Hippocampal formation (tissue), 2 donors: ENCODE measurements at places on chromosomes 4 and X.

DNA sequence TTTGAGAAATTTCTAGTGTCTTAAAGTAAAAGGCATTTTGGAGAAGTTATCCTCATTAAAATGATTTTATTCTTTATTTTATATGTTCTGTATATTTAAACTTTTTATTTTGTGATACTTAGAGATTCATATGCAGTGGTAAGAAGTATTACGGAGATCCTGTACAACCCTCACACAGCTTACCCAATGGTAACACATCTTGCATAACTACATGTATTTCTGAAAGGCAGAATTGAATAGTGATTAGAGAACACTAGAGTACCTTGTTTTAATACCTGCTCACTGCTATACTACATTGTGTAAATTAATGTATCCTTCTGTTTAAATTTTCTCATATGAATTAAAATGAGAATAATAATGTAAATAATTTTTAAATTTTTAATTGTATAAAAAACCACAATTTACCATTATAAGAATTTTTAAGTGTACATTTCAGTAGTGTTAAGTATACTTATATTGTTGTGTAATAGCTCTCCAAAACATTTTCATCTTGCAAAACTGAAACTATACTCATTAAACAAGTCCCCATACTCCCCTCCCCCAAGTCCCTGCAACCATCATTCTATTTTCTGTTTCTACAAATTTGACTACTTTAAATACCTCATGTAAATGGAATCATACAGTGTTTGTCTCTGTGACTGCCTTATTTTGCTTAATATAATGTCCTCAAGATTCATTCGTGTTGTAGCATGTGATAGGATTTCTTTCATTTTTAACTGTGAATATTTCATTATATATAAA lies 45.4 kb downstream of the INTS12 start:
- DNase-seq = no peak

DNA sequence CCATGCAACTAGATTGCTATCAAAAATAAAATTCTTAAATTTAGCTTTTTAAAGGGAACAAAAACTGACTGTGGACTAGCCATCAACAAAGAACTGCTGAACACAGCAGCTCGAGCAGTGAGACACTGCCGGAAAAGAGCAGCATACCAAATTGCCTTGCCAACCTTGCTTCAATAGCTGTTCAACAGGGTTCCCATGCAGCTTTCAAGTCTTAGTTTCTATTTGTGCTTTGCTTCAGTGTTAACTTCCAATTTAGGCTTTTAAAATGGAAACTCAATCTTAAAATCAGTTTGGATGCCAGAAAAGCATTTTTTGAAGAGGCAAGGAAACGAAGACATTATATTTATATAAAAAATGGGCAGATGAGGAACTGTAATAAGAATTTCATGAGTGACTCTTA lies 463.4 kb upstream of the MAGEB18 start:
- DNase-seq = no peak

DNA sequence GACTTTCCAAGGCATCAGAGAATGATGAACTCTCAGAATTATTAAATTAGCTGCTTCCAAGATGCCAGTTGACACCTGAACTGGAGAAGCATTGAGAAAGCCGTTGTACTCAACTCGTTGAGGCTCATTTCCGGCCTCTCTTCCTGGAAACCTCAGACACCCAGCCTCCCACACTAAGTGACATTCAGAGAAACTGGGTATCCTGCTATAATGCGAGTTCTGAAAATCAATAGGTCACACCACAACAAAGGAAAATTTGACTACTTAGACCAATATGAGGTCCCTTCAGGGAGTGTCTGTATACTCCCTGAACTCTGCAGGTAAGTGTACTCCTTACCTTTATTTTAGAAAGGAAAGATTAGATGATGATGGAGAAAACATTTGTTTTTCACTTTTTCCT lies 51.2 kb downstream of the ENPEP start:
- no peak for DNase-seq

DNA sequence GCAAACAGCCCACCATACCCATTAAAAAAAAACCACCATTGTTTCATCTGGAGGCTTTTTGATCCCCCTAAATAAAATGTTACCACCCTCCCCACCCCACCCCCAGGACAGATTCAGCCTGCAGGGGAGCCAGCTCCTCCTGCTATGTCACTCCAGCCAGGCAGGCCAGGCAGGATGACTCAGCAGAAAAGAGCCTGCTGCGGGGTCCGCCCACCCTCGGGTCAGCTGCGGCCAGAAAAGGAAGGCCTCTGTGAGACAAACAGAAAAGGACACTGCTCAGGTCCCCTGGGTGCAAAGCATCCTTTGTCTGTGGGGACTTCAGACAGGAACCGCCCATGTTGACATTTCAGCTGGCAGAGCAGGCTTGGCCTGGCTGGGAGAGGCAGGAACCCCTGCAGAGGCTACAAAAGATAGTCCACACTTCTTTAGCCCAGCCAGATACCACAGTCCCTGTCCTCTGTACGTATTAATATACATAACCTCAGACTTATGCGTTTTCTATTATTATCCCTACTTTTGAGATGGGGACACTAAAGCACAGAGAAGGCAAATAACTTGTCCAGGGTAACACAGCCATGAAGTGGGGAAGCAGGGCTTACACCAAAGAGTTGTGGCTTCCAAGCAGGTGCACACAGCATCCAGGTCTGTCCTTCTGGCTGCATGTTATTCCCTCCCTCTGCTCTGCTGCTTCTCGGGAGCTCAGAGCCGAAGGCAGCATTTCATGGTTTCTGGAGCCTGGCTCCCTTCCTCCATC lies 147.7 kb downstream of the CPEB2 start:
- DNase-seq = peak; percentile 84

DNA sequence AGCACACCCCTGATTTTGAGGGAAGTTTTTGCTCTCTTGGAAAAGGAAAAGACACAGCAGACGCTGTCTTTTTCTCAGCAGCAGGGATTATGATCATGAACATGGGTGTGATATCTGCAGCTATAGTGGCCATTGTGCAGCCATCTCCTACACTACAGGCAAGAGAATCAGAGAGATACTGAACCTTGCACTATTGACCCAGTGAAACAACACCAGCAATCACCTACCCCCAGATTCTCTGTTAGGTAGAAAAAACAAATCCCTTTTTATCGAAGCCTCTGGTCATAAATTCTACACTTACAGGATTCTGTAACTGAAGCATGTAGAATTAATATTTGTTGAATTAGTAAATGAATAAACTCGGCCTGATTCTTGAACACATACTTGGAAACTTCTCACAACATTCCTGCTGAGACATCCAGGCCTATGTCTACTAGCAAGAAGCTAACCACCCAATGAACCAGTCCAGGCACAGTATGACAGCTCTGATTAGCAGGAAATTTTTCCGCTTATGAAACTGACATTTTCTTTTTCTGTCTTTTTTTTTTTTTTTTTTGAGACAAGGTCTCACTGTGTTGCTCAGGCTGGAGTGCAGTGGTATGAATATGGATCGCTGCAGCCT lies 5.0 kb upstream of the AFAP1 start:
- DNase-seq = no peak

DNA sequence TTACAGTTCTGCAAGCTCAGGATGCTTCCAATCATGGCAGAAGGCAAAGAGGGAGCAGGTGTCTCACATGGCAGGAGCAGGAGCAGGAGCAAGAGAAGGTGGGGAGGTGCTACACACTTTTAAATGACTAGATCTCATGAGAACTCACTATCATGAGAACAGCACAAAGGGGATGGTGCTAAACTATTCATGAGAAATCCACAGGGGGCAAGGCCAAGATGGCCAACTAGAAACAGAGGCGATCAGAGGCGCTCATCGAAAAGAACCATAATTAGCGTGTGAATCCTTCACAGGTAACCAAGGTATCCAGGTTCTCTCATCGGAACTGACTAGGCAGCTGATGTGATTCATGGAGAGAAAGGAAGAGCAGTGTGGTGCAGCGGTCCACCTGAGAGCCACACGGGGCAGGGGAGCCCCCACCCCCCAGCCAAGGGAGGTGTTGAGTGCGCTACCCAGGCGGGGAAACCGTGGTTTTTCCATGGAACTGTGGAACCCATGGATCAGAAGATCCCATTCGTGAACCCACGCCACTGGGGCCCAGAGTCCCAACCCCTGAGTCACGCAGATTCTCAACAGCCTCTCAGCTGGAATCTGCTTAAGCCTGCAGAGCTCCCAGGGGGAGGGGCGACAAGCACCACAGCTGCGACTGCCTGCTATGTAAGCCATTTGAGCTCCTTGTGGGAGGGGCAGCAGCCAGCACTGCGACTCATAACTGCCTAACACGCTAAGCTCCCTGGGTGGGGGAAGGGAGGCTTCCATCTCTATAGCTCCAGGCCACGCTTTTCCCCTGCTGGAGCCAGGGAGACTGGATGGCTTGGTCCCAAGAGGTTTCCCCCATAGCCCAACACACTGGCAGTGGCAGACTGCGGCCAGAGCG lies 46.7 kb downstream of the FGF16 start:
- DNase-seq = no peak

DNA sequence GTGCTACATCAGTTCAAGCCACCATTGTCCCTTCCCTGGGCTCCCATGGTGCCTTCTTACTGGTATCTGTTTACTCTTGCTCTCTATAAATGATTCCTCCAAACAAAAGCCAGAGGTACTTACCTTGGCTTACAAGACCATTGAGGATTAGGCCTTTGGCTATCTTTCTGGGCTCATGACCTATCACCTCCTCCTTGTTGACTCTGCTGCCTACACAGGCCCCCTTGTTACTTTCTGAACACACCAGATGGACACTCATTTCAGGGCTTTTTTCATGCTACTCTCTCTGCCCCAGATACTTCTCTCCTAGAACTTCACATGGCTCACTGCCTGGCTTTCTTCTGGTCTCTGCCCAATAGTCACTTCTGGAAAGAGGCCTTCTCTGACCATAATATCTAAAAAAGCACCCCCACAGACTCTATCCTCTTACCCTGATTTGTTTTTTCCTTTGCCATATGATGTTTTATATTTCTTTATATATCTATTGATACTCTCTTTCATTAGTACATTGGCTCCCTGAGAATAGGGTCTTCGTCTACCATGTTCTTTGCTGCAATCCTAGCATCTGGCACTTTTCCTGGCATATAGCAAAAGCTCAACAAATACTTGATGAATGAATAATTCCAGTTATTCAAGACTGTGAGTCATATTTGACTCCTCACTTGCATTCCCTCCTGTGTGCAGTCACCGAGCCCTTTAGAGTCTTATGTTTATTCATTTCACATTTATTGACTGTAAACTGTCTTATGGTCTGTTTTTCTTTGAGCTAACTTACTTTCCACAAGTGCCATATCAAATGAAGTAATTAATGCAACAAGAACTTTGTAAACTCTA lies 27.1 kb upstream of the TAPT1 start:
- DNase-seq = no peak

GRCh38 chrX:142076633-142077032 lies 128.5 kb downstream of the MAGEC2 start:
- no peak for DNase-seq

- no peak for DNase-seq
Observed at GRCh38 chrX:11462136-11462535, 168.9 kb downstream of the AMELX start.

- no peak for DNase-seq
Observed at GRCh38 chr4:7697343-7697742, 242.3 kb downstream of the AFAP1 start.

DNA sequence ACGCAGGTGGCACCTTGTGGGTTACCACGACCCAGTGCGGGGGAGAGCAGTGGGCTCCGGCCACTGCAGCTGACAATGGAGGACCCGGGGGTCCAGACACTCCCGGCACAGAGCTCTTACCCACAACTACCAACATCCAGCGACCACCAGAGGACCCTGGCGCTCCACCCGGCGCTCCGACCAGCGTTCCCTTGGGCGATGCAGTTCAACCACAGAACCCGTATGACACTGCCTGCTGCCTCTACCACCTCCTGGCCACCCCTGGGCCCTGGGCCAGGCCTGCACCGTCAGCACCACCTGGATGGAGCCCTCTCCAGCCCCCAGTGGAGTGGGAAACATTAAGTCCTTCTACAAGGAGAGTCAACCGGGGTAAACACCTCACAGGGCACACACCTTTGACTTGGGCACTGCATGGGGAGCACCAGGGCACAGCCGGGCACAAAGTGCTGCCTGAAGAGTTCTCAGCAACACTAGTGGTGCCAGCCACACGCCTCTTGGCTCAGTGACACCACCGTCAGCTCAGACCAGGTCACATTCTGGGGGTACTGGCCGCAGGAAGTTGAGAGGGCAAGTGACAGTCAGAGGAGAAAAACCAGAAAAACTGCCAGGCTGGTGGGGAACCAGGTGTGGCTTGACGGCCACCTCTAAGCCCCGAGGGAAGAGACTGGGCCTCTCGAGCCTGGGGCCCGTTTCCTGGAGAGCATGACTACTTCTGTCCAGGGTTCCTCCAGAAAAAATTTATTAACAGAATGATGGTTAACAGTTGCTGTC lies 2.6 kb downstream of the CTBP1 start:
- no peak for DNase-seq

DNA sequence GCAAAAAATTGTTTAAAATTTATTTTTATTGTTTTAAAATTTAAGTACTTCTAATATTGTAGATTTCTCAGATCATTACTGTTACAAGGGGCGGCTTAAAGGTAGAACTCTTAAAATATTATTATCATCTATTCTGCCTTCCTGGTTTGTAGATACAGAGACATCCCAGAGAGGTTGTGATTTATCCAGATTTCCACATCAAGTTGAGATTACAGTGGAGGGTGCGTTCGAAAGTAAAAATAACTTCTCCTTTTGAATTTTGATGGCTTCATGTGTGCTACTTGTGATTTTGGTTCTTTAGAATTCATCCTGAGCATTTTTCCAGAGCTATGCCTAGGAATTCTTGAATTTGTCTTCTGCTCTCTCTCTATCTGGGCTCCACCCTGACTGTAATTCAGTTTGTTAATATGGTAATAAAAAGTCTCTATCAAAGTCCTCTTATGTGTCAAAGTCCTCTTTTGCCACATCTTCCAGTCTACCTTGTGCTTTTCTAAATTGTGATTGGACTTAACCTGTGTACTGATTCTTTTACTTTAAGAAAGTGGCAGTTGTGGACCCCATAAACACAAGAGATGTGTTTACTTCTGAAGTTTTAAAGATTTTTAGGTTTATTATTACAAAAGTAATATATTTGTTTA lies 37.2 kb downstream of the CLCN3 start:
- DNase-seq = no peak

DNA sequence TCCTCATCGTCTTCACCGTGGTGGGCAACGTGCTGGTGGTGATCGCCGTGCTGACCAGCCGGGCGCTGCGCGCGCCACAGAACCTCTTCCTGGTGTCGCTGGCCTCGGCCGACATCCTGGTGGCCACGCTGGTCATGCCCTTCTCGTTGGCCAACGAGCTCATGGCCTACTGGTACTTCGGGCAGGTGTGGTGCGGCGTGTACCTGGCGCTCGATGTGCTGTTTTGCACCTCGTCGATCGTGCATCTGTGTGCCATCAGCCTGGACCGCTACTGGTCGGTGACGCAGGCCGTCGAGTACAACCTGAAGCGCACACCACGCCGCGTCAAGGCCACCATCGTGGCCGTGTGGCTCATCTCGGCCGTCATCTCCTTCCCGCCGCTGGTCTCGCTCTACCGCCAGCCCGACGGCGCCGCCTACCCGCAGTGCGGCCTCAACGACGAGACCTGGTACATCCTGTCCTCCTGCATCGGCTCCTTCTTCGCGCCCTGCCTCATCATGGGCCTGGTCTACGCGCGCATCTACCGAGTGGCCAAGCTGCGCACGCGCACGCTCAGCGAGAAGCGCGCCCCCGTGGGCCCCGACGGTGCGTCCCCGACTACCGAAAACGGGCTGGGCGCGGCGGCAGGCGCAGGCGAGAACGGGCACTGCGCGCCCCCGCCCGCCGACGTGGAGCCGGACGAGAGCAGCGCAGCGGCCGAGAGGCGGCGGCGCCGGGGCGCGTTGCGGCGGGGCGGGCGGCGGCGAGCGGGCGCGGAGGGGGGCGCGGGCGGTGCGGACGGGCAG lies 792 bp downstream of the ADRA2C start:
- no peak for DNase-seq
